ENCODE measurements at places on chromosomes 7 and 10. TPM values are rescaled to one million over a fixed set of nuclear protein-coding genes. Genes with fewer than 3 reads are reported as not detected.

DNA sequence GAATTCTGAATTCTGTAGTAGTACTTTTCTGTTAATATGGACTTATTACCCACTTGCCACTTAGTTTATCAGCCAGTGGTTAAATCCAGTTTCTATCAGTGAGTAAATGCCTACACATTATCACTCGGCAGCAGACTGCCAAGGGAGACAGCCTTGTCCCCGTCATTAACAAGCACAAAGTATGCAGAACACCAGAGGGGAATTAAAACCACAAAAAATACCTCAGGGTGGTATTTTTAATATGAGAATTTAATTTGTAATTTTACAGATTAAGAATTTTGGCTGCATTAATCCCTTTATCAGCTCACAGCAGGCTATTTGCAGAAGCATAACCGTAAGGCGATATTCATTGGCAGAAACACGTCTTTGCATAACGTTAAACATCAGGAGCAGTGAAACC is 150.0 kb upstream of the FZD1 start:
- DNase-seq: no peak

- DNase-seq: no peak
Measured at GRCh38 chr10:44300666-44301649, 83.9 kb downstream of the CXCL12 start.

GRCh38 chr7:111682588-111683340 is 120.5 kb upstream of the IMMP2L start:
- no peak for DNase-seq

DNA sequence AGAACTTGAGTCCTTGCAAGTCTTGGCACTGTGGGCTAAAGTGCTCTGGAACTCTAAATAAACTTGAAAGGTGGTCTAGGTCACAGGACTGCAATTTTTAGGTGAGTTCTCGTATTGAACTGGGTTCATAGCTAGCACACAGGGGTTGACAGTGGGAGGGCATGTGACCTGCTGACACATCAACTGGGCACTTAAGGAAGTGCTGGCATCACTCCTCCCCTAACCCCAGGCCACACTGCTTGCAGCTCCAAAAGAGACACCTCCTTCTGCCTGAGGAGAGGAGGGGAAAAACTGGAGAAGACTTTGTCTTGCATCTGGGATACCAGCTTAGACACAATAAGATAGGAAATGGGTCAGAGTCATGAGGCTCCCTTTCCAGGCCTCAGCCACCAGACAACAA is 38.0 kb upstream of the AASS start:
- DNase-seq: no peak

DNA sequence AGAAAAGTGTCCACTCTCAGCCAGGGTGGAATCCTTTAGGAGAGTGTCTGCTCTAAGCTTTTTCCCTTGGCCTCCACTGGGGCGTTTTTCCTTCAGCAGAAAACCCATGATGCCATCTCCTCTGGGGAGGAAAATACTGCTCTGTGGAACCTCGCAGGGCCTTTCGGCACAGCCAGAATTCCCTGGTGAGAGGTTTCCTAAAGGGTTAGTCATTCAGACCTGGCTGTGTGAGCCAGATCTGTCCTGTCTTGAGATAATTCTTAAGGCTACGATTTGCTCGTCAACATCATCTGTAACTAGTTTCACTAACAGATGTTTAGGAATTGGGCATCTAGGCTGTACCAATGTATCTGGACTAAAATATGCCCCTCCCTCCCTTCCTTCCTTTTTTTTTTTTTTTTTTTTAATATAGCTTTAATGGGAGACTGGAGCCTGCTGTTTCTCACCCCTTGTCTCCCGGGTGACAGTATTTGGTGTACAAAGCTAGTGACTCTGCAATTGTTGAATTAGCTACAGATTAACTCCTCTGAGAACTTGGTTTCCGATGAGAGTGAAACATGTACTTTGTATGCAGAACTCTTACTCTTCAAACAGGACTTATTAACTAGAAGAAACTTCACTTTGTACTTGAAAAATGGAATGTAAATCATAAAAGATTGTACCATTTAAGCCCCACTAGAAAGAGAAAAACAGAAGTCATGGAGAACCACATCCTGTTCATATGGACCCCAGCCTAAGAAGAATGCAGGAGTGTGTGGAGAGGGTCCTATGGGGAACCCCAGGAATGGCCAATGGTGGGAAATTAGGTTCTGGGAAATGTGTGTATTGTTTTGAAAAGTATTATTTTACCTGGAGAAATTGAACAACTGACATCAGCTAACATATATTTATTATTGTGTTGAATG is 230.9 kb downstream of the CAMK1D start:
- DNase-seq: no peak

- no peak for DNase-seq
Measured at GRCh38 chr7:16755397-16755796, 1.8 kb downstream of the TSPAN13 start.

GRCh38 chr7:80453699-80454340 is 58.0 kb downstream of the GNAT3 start:
- peak; percentile 31 for DNase-seq

GRCh38 chr10:72081210-72081609 is 7.1 kb downstream of the SPOCK2 start:
- DNase-seq: no peak

Gene RNLS
- total RNA-seq: 15.2 TPM

Gene TFPI2
- 11.2 TPM for total RNA-seq

Gene PTCD1
- 12.2 TPM for total RNA-seq

Gene SNX10
- total RNA-seq: 17.8 TPM

Gene TRIL
- 5.1 TPM for total RNA-seq

Gene NXPH1
- total RNA-seq: 5.2 TPM

Measured in GM23338 (cell line).